ENCODE measurements at places on chromosomes 2 and 18. TPM values are rescaled to one million over a fixed set of nuclear protein-coding genes. Genes with fewer than 3 reads are reported as not detected.

DNA sequence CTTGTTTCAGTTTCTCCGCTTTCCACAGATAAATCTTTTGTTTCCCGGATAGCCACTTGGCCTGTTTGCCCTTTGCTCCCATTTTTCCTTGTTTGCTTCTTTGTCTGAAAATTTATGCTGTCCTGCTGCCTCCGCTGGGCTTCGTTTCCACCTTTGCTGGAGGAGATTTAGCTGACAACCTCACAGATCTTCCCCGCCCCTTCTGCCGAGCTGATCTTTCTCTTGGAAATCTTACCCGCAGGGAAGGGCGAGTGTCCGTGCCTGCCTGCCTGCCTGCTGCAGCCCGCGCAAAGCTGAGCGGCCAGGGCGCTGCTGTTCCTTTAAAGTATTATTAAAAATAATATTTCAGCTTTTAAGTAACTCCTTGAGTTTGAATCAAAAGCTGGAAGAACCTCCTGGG lies 1.4 kb upstream of the XRCC5 start:
- DNase-seq: no peak

DNA sequence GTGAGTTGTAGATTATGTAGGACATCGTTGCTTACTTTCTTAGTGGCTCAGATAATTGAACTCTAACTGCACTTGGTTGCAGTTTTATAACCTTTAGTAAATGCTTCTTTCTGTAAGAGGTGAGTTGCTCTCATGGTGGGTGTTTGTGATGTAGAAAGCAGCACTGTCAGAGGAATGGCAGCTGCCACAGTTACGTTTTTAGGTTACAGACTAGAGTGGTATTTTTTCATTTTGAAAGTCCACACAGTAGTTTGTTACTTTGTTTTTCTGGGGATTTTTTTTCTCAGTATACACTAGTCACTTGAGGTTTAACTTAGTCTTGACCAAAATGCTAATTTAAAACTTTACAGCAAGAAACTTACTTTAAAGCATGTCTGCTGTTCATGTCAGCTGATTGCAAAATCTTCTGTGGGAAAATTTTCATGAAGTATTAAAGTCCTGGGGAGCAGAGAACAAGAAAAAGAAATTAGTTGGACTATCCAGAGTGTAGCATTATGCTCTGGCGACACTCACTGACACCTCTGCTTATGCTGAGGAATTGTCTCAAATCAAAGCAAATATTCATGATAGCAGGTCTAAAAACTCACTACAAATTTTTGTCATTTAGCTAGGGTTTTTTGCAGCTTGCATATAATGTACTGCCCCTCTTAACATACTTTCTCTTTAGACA lies 14.8 kb downstream of the AFTPH start:
- no peak for DNase-seq

Gene MRO
- not detected for total RNA-seq

GRCh38 chr2:151619337-151619989 lies 114.8 kb downstream of the NEB start:
- DNase-seq: no peak

DNA sequence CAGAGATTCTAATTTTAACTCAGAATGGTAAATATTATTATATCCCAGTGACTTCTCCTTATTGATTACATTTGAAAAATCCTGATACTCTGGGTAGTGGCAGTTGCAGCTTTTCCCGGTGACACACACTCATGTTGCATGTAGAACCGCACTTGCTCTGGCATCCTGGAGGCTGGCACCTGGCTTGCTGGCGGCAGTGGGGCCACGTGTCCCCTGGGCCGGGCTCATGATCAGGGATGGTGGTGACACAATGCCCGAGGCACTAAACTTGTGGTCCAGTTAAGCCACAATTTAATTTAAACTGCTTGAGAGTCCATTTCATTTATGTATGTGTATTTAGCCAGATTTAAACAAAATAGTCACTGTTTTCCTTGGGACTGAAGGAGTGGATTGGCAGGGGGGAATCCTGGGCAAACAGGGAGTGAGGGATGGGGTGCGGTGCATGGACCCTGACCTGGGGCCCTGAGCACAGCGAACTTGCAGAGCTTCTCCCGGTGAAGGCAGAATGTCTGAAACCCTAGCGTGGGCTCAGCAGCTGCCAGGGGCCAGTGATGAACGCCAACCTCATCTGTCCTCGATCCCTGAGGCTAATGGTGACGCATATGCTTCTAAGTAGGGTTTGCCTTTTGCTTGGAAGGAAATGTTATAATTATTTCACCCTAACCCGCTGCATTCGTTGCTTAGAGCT lies 50.0 kb downstream of the KCNG2 start:
- no peak for DNase-seq

Gene CNTNAP5
- not detected for total RNA-seq

Gene NXPH2
- not detected for total RNA-seq

- no peak for DNase-seq
Observed at GRCh38 chr2:104312684-104313083, 541.2 kb upstream of the POU3F3 start.

Gene PARD6G
- 0.18 TPM for total RNA-seq

Gene TBR1
- total RNA-seq: 0.10 TPM

DNA sequence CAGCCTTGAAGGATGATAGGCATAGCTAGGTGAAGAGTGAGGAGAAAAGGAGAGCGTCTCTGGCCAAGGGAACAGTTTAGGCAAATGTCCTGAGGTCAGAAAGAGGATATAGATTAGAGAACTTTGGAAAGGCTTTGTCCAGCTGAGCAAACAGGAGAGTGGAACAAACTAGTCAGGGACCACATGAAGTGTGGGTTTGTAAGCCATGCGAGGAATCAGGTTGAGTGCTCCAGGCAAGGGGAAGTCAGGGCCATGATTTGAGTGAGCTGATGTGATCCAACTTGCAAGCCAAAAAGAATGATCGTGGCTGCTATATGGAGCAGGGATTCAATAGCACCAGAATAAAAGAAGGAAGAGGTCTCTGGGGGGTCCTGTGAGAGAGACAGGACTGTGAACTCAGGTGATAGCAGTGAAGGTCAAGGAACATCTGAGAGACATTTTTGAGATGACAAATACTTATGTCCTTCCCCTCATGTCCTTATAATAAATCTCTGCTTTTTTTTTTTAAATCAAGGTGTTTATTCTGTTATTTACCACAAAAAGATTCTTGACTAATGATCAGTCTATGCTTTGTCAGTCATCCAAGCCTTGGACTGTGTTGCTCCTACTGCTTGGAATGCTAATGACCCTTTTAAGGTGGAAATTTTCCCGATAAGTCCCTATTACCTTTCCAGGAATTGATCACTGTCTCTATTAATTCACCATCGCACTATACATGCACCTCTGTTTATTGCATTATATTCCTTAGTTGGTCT lies 472.6 kb downstream of the TXNL1 start:
- no peak for DNase-seq

- no peak for DNase-seq
Observed at GRCh38 chr2:236117401-236117800, 50.8 kb downstream of the GBX2 start.

GRCh38 chr2:42828487-42829425 lies 36.4 kb upstream of the HAAO start:
- peak; percentile 80 for DNase-seq

DNA sequence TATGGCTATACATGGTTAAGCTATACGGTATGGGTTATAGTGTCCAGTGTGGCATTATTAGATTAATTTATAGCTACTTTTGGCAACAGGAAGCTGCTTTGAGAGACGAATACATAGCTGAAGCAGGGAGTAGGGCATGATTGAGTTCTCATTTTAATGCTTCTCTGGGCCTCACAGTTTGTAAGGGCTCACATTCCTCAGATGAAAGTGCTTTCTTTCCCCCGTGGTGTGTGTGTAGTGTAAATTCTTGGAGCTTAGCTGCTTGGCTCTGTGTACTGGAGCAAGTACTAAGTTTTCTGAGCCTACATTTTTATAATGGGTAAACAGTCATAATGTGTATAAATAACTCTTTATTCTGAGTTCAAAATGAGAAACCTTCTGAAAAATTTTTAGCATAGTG lies 173.7 kb downstream of the PTPRM start:
- DNase-seq: no peak
